ENCODE measurements at places on chromosomes 7 and 10.

- H3K4me1 ChIP-seq: peaks cover 80% of the 10 kb centered on the region
- H3K27ac ChIP-seq: peak overlapping the region; percentile 77
- H3K36me3 ChIP-seq: peaks cover 4% of the 10 kb centered on the region
- no peak for DNase-seq
- H3K4me3 ChIP-seq: no peak overlapping the region
- H3K27me3 ChIP-seq: no peaks in the 10 kb centered on the region
Observed at GRCh38 chr10:79181698-79182521, 113.1 kb downstream of the ZMIZ1 start.

DNA sequence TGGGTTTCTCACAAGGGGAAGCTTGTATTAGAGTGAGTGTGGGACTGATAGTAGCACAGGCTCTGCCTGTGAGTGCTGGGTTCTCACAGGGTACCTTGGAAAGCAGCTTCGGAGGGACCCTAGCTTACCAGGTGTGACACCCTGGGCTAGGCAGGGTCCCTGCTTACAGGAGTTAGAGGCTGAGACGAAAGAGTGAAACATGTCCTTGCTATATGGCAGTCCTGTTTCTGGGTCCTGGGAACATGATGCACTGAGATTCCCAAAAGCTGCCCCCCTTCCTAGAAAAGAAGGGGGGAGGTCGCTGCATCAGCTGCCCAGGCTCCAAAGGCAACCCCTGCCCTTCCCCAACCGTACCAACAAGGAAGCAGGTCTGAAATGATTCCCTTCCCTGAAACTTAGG, 6.3 kb upstream of the ARHGAP22 start:
- DNase-seq: no peak
- H3K4me1 ChIP-seq: no peaks in the 10 kb centered on the region
- no peak overlapping the region for H3K4me3 ChIP-seq
- H3K36me3 ChIP-seq: no peaks in the 10 kb centered on the region
- H3K27me3 ChIP-seq: peaks cover 57% of the 10 kb centered on the region
- no peak overlapping the region for H3K27ac ChIP-seq

DNA sequence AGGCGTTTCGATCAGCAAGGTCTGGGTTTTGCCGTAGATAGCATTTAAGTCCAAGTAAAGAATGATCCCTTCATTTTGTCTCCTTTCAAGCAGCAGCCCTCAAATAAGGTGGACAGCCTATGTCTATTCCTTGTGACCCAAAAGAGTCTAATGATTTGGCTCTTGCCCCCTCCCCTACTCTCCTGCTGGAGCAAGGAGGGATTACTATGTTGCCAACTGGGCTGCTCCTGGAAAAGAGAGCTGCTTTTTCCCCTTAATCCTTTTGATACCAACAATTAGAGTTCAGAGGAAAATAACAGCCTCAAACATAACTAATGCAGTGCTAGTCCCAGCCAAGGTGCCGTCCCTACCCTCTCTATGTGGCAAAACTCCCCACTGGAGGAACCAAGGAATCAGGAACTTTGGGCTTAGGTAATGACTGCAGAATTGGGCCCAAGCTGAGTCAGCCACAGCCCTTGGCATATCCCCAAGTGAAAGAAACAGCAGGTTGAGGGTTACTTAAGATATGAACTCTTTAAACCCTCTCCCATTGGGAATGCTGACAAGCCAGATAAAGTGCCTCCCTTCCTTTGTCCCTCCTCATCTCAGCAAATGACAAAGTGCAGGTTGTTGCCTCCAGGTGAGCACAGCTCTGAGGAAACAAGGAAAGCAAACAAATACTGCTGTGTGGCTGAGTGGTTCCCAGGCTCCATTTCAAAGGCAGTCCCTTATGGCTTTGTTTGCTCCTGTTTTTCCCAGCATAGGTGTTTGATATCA, 643.7 kb downstream of the INHBA start:
- no peaks in the 10 kb centered on the region for H3K36me3 ChIP-seq
- no peaks in the 10 kb centered on the region for H3K27me3 ChIP-seq
- DNase-seq: no peak
- H3K27ac ChIP-seq: no peak overlapping the region

DNA sequence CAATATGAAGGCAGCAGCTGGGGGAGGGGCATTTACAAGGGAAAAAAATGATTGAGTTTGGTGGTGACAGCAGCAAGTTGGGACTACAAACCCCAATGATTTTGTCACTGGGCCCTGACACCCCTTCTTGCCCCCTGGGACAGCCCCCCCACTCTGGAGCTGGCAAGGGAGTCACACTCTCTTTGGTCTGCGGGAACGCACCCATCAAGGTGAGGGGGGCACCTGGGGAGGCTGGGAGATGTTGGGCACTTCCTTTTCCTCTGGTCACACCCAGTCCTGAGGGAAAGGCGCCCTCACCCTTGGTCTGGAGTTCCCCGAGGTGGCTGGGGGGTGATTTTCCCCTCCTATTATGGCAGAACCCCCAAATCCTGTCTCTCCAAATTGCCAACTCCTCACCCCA, 24.4 kb downstream of the EPHB4 start:
- no peak for DNase-seq
- H3K4me3 ChIP-seq: no peak overlapping the region
- peaks cover 28% of the 10 kb centered on the region for H3K36me3 ChIP-seq

- no peaks in the 10 kb centered on the region for H3K27me3 ChIP-seq
- H3K36me3 ChIP-seq: peaks cover 11% of the 10 kb centered on the region
- H3K4me1 ChIP-seq: no peaks in the 10 kb centered on the region
- no peak for DNase-seq
Observed at GRCh38 chr10:19977097-19977521, 160.9 kb downstream of the PLXDC2 start.

All from mesothelial cell of epicardium (in vitro differentiated cells).